HAP-1 (cell line): ENCODE measurements at places on chromosomes 6 and 20.

DNA sequence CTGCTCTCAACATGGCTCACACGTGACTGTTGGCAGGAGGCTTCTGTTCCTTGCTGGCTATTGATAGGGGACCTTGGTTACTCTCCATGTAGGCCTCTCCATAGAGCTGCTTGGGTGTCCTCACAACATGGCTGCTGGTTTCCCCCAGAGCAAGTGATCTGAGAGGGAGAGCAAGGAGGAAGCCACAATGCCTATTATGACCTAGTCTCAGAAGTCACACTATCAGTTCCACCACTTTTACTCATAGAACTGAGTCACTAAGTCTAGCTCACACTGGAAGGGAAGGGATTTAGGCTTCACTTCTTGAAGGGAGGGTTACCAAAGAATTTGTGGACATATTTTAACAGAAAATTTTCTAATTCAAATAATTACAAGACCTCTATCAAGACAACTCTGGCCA is 8.7 kb upstream of the NOP56 start:
- DNase-seq, result no peak

GRCh38 chr6:70180183-70180900 is 122.5 kb downstream of the COL9A1 start:
- DNase-seq, result no peak

GRCh38 chr6:43428874-43429273 is 1.5 kb downstream of the ABCC10 start:
- no peak for DNase-seq

GRCh38 chr20:5072756-5073659 is 46.8 kb downstream of the PCNA start:
- DNase-seq, result no peak

- no peak for DNase-seq
These were observed 60.3 kb upstream of the FABP7 start for GRCh38 chr6:122719176-122719575.

DNA sequence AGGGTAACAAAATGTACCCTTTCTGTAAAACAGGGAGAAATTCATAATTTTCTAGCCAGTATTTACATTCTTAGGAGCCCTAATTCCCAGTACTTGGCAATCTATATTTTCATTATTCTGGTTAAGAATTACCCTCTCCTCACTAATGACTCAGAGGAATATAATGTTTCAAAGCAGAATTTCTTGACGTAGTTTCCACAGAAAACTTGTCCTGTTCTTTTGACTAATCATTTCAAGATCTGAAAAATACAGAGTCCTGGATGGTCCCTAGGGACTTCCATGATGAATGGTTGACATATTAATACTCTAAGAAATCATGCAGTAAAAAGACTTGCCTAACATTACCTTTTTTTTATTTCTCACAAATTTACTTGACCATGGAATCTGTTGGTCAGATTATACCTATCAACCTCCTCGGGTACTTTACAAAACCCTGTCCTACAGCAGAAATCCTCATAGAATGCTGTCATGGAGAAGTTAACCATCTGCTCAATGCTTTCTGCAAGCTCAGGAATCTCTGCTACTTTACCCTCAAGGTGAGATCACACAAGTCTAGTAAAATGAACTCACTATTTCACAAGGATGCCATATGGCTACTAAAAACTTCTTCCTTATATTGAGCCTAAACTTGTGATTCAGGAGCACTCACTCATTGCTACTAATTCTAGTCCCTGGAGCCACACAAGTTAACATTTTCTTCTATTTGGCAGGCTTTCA is 202.1 kb upstream of the CNR1 start:
- DNase-seq, result no peak

DNA sequence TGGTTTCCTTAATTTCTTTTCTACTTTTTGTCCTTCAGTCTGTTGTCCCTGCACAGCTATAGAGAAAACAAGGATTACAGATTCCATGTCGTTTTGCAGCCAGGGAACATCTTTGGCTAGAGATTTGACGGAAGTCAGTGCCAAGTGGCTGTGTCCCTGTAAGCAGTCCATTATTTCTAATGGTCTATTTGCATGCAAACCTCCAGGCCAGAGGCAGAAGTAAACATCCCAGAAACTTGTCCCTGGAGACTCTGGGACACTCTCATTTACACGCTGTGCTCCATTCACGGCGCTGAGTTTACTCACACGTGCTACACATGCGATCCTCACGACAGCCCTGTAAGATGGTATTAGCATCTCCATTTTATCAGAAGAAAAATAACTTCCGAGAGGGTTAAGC is 355.5 kb downstream of the PRKN start:
- no peak for DNase-seq

GRCh38 chr20:5433352-5433751 is 116.6 kb upstream of the PROKR2 start:
- no peak for DNase-seq

- no peak for DNase-seq
These were observed 969.1 kb downstream of the KIF16B start for GRCh38 chr20:15603978-15604805.

DNA sequence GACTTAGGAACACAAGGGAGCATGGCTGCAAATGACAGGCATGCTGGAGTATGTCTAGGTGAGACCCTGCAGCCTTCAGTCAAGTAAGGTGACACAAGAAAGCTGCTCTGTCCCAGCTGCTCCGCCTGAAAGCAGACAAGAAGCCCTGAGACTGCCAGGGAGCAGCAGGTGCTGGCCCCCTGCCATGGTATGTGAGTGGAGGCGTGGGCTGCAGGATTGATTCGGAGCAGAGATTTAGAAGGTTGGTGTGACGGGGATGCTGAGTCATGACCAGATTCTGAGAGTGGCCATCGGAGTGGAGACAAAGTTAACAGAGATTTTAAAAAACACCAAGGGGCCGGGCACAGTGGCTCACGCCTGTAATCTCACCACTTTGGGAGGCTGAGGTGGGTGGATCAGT is 17.8 kb downstream of the LRP11 start:
- DNase-seq, result no peak

GRCh38 chr6:74113901-74114300 is 417.9 kb downstream of the CD109 start:
- DNase-seq, result no peak

GRCh38 chr20:17029698-17030097 is 197.1 kb upstream of the PCSK2 start:
- DNase-seq, result no peak

- no peak for DNase-seq
These were observed 294.9 kb upstream of the MARCKS start for GRCh38 chr6:113562248-113562647.

DNA sequence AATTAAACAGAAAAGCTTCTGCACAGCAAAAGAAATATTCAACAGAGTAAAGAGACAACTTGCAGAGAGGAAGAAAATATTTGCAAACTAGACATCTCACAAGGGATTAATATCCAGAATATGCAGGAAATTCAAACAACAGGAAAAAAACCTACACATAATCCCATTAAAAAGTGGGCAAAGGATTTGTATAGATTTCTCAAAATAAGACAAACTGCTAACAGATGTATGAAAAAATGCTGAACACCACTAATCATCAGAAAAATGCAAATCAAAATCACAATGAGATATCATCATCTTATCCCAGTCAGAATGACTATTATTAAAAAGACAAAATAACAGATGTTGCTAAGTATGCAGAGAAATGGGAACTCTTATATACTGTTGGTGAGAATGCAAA is 129.6 kb downstream of the SYNDIG1 start:
- no peak for DNase-seq

DNA sequence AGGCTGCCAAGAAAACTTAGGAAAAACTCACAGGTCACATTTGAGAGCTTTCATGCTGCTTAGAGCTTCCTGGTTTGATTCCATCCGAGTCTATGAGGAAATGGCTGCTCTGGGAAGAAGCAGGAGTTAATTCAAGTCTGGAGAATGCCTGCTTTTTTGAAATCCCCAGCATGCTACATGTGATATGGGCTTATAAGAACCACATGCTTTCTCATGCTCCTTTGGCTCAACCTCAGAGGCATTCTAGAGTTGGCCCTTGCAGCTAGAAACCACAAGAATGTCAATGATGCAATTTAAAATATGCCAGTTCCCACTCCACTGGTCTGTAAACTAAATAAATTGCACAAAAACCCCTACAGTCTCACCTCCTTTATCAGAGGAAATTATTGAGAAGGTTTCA is 142.9 kb upstream of the OLIG3 start:
- no peak for DNase-seq

- DNase-seq, result peak; percentile 56
These were observed 503 bp downstream of the PPDPF start for GRCh38 chr20:63520934-63521601.

GRCh38 chr6:166201878-166202277 is 34.2 kb upstream of the TBXT start:
- DNase-seq, result no peak

- DNase-seq, result no peak
These were observed 456.5 kb downstream of the EPHA7 start for GRCh38 chr6:92962846-92963245.

DNA sequence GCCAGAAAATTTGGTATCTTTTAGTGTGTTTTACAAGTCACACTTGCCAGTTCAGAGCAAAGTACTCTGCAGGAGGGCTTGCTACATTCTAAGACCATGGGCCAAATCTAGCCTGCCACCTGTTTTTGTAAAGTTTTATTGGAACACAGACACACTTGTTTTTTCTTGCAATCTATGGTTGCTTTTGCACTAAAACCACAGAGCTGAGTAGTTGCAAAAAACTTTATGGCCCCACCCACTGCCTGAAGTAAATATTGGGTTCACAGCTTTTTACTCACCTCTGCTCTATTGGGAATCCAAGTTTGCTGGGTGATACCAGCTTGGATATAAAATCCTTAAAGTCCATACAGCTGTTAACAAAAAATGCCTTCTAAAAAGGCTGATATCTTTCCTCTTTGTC is 109.0 kb downstream of the ZFP64 start:
- DNase-seq, result no peak

- DNase-seq, result no peak
These were observed 367.2 kb upstream of the RUNX2 start for GRCh38 chr6:44960898-44961297.

- no peak for DNase-seq
These were observed 2.5 kb downstream of the CST7 start for GRCh38 chr20:24951536-24952083.

DNA sequence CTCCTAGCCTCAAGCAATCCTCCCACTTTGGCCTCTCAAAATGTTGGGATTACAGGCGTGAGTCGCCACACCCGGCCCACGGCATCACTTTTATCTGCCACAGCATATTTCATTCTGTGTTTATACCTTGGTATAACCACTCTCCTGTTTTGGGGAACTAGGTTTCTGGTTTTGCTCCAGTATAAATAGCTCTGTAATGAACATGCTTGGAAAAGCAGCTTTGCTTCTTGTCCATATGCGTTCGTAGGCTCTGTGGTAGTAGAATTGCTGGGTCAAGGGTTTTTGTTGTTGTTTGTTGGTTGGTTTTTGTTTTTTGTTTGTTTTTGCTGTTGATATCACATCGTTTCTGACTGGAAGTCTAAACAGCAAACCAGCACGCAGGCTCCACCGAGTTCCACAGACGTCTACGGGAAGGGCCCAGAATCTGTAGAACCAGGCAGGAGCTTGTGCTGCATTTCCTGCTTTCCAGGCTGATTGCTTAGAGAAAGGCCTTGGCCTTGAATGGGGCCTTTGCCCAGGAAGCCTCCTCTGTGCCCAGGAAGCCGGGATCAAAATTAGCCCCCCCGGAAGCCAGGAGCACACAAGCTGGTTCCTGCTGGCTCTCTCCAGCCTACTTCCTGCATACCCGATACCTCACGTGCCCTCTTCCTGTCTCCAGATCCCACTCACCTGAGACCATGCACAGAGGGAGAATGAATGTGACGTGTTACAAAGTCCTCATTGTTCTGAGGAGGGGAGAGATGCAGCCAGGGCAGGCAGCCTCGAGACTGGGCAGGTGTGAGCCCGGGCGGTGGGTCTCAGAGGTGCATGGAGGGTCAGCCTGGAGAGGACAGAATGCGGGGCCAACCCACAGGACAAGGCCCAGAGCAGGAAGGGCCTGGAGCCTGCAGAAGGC is 34.7 kb downstream of the AAR2 start:
- no peak for DNase-seq

DNA sequence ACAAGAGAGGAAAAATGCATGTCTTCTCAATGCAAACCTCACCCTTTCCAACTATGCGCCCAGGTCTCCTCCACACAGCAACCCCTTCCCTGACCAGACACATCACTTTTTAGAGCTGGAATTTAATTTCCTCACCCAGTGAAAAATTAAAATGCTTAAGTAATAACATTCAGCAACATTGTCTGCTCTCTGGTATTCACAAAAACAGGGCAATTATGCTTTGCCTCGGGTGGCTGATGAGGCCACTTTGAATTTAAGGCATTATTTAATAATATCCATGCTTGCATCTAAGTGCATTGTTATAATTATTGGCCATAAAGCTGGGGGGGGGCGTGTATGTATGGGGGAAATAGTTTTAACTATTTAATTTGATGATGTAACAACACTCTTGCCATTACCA is 777.8 kb upstream of the NRSN1 start:
- DNase-seq, result no peak

DNA sequence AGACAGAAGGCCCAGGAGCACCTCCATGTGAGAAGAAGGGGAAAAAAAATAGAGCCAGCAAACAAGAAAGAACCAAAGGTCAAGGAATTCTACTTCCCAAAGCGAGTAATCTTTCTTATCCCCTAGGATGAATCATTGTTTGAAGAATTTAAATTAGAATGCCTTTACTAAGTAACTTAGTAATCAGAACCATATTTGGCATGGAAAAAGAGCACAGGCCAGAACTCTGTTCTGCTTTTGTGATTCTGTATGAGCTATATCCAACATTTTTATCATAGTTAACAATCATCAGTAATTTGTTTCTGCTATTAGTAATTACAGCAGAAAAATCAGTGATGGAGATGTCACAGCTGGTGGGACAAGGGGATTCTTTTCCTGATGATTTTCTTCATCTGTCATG is 228.8 kb upstream of the FAM83B start:
- no peak for DNase-seq

DNA sequence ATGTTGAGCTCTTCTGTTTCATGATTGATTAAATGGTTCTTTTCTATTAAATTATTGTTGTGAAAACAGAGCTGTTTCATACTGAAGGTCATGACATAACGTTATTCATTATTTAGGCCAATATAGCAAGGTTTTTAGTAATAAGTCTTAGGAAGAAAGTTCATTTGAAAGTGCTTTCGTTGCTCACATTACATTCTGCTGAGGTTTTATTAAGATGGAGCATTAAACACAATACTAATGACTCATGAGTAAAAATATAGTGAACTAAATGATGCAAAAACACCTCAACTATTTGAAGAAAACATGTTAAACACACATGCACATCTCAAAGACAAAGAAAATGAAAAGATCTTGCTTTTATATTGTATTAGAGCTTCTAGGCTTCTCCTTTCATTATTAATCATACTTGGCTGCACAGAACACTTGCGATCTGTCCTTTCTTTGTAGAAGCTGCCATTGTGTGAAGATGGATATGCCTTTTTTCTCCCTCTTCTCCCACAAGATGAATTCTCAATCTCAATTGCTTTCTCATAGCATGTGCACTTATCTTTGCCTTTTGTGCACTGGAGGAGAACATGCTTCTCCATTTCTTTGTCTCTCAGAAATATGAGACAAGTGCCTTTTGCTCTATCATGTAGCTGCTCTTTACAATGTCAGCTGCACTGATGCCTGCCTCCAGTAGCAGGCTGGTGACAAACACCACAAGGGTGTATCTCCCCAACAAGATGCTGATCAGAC is 312.4 kb downstream of the PHF3 start:
- no peak for DNase-seq

- no peak for DNase-seq
These were observed 51.6 kb upstream of the GTSF1L start for GRCh38 chr20:43778375-43778774.

- no peak for DNase-seq
These were observed 68.4 kb downstream of the PCSK2 start for GRCh38 chr20:17295151-17295726.
